SK-N-SH treated with all-trans-retinoic acid at 6 μM for 48 hours (cell line): ENCODE measurements at places on chromosomes 7 and 10.

DNA sequence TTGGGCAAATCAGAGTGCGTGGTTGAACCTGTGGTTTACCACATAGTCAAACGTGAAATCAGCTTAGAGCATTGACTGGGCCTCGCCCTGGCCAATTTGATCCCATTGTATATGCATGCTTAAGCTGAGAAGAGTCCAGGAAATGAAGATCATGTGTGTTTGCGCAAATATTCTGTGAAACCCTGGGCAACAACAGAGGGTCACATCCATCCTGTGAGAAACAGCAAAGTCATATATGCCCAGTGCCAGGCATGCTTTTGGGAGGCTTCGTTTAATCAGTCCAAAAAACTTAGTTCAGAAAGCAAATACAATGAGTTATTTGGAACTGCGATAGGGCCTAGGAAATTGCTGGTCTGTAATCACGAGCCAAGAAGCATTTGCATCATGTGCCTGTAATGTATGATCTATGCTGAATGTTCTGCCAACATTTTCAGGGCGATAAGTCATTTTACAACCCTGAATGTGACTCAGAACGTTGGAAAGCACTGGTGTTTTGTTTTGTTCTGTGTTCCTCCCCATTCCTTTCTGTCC, 412.1 kb upstream of the CELF2 start:
- ATAC-seq = no peak

DNA sequence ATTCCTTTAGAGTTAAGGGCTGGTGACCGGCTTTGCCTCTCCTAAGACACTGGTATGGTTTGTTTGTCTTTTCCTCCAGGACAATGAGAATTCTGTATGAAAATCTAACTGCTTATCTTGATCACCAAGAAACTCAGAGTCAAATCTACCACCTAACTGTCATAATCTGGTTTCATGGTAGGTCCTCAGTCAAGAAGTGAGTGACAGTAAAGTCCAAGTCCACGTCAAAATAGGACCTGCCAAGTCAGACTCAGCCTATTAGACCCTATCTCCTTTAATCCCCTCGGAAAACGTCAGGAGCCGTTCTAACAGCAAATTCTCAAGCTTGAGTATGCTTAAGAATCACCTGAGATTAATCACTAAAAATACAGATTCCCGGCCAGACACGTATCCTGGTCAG, 37.4 kb downstream of the C7orf33 start:
- no peak for ATAC-seq

DNA sequence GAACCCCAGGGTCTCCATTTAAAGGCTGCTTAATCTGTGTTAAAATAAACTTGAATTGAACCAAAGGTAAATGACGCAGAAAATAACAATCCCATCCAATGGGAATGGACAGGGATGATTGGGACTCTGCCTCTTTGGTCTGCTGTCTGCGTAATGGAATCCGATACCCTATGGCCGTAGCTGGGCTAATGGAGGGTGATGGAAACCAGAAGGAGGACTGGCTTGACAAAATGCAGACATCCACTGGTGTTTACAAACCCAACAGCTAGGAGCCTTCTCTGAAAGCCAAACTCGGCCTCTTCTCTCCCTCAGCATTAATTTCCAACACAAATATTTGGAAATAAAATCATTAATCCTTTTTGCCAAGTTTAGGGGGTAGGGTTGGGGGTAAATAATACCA, 162.2 kb upstream of the CHST15 start:
- ATAC-seq = no peak

- ATAC-seq = peak; percentile 18; the same call in 2 of the 3 replicates
These were observed 43.9 kb downstream of the TNS3 start for GRCh38 chr7:47537716-47538675.

GRCh38 chr7:92404170-92404614, 43.1 kb upstream of the GATAD1 start:
- no peak for ATAC-seq

DNA sequence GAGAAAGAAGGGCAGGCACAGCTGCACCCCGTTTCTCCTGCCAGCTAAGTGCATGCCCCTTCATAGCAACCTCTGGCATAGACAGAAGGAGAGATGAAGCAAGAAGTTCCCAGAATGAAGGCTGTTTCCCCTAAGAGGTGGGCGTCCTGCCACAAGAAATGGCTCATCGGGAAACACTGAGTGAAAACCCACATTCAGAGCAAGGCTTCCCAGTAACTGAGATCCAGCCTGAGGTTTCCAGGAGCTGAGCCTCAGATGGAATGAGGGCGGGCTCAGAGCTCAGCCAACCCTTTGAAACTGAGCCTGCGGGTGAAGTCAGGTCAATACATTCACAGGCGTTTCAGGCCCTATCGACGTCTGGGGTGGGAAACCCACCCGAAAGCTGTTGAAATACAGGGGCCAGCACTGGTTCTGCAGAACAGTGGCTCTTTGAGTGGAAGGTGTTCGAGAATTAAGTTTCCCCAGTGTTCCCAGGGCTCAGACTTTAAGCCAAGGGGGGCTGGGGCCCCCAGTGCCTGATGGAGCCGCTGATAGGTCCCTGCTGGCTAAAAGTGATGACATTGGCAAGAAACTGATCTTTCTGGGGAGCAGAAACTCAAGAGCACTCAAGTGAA, 510.2 kb downstream of the RPS24 start:
- peak; percentile 55; the same call in 2 of the 3 replicates for ATAC-seq

- no peak for ATAC-seq
These were observed 92.0 kb upstream of the MACROH2A2 start for GRCh38 chr10:69960606-69960987.

DNA sequence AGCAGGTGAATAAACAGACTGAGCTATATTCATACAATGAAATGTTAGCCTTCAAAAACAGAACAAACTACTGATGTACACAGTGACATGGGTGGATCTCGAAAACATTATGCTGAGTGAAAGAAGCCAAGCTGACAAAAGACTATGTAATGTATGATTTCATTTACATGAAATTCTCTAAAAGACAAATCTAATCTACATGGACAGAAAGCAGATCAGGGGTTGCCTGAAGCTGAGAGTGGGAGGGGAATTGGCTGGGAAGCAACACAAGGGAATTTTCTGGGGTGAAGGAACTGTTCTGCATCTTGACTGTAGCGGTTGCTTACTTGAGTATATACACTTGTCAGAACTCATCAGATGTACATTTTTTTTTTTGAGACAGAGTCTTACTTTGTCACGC, 121.7 kb upstream of the SVIL start:
- ATAC-seq = peak; percentile 74

GRCh38 chr7:50651271-50651989, 86.2 kb upstream of the DDC start:
- no peak for ATAC-seq

DNA sequence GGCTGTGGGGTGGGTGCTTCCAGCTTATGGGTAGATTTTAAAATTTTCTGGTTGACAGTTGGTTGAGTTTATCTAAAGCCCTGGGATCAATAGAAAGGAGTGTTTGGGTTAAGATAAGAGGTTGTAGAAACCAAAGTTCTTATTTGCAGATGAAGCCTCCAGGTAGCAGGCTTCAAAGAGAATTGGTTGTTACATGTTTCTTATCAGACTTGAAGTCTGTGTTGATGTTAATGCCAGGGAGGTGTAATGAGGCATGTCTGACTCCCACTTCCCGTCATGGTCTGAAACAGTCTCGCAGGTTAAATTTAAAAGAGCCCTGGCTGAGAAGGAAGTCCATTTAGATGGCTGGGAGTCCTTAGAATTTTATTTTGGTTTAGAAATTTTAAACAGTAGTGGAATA, 165.2 kb upstream of the TMEM72 start:
- no peak for ATAC-seq
